Stimulated activated CD8-positive, alpha-beta memory T cell treated with anti-CD3 and anti-CD28 coated beads, Interleukin-4, amount 100 ng/mL, for 4 hours (primary cell): ENCODE measurements at places on chromosomes 12 and 14.
A peak's percentile ranks its signal among the peaks of the same experiment; 100 is the strongest.

- DNase-seq: peak; percentile 6
Observed at GRCh38 chr12:110281549-110282299, 677 bp downstream of the ATP2A2 start.

GRCh38 chr12:115857160-115857920 is 420.2 kb downstream of the MED13L start:
- DNase-seq: no peak

DNA sequence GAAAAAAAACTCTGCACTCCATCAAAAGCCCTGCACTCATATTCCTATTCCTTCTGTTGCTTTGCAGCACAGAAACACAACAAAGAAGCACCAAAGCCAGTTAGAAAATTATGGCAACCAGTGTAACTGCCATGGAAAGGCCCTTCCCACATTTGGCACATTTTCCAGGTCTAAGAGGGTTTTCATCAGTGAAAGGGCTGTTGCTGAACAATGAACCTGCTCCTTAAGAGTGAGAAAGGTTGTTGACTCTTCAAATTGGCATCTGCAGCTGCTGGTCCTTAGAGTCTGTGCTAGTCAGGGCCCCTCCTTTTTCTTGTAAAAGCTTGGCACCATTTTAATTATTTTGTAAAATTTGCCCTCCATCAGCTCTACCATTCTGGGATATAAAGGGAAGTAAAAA is 378.7 kb upstream of the KITLG start:
- DNase-seq: no peak

GRCh38 chr12:46718495-46718894 is 107.3 kb downstream of the SLC38A4 start:
- no peak for DNase-seq

GRCh38 chr14:20606190-20606901 is 15.2 kb upstream of the RNASE12 start:
- no peak for DNase-seq

- DNase-seq: no peak
Observed at GRCh38 chr12:27003421-27004381, 10.5 kb downstream of the TM7SF3 start.

DNA sequence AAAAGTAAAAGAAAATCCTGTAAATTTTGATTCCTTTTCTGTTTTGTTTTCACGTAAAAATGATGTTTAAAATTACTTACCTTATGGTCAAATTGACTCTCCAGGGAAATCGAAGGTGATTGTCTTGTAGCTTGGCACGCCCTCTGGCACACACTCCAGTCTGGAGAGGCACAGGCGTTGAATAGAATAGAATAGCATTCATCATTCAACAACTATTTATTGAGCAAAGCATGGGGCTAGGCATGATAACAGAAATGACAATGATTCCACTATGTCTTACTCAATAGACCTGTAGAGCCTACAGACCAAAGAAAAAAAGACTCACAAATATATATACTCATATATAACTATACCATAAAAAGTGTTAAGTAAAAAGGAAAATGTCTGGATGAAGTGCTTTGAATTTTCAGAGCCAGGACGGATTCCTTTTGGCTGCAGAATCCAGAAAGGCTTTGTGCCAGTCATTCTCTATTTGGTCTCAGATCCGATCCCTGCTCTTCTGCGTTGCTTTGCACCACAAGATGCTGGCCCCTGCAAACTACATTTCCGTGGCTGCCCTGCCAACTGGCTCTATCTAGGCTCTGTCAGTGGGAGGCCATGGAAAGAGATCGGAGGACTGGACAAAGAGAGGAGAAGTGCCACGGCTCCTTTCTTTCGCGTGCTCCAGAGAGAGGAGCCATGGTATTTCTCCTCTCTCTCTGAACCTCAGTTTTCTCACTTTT is 231.8 kb downstream of the CRADD start:
- DNase-seq: no peak

DNA sequence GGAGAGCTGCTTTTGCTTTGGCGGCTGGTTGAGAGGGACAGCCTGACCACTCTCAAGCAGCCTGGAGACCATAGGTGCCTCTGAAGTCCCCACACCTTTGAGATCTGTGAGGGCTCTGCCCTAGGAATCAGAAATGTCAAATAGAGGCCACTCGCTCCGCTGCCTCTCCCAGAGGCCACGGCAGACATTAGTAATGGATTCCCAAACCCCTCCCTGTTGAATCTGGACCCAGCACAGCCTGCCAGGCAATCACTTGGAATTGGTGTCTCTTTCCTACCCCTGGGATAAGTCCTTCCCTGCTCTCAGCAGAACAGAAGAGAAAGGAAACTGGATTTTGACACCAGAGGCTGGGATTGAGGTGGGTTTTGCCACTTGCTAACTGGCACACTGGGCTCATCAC is 25.0 kb downstream of the MMAB start:
- DNase-seq: no peak

- DNase-seq: no peak
Observed at GRCh38 chr14:35088514-35088913, 33.3 kb downstream of the PPP2R3C start.

DNA sequence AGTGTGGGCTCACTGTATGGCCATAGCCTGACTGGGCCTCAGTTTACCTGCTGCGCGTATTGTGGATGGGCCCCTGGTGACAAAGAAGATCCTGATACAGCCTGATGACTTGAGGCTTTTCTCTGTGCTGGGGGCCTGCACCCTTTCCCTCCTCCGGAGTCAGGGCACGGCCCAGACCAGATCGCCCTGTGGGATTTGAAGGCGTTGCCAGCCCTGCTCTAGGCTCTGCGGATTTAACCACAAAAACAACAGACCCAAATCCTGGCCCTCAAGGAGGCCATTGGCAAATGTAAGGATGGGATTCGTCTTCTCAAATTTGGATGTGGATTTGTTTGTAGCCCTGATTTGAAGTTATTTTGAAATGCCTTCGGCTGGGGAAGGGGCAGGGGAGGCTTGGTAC is 195.8 kb downstream of the TSPAN9 start:
- DNase-seq: no peak

- no peak for DNase-seq
Observed at GRCh38 chr12:100539202-100539601, 34.3 kb upstream of the GAS2L3 start.

GRCh38 chr12:112875608-112876007 is 31.2 kb upstream of the OAS1 start:
- no peak for DNase-seq
